ENCODE measurements at places on chromosomes 7 and 10.

GRCh38 chr7:90272242-90272641 lies 27.3 kb downstream of the CFAP69 start:
- H3K27me3 ChIP-seq = peaks cover 14% of the 10 kb centered on the region
- no peaks in the 10 kb centered on the region for H3K36me3 ChIP-seq
- no peak overlapping the region for H3K27ac ChIP-seq
- H3K4me3 ChIP-seq = no peak overlapping the region
- no peaks in the 10 kb centered on the region for H3K4me1 ChIP-seq
- no peak for DNase-seq

GRCh38 chr7:129159539-129159938 lies 15.0 kb downstream of the TSPAN33 start:
- H3K27ac ChIP-seq = no peak overlapping the region
- no peak overlapping the region for H3K4me3 ChIP-seq
- peaks cover 4% of the 10 kb centered on the region for H3K36me3 ChIP-seq
- no peaks in the 10 kb centered on the region for H3K4me1 ChIP-seq
- peaks cover 3% of the 10 kb centered on the region for H3K27me3 ChIP-seq
- no peak for DNase-seq

DNA sequence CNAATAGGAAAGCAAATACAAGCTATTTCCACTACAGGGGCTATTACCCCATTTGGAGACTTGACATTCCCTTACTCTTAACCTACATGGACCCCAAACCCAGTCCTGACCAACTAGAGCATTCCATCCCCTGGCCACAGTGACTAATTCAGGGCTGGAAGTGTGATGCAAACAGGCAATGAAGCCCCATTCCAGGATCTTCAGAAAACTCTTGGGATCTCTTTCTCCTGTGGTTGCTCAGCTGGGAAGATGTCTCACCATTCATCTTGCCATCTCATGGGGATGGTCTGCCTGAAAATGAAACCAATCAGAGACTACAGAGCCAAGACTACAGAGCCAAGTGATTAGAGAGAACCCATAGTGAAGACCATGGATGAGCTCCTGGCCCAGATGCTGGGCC lies 206.2 kb downstream of the ZNF365 start:
- peaks cover 2% of the 10 kb centered on the region for H3K27me3 ChIP-seq
- no peaks in the 10 kb centered on the region for H3K36me3 ChIP-seq
- no peak overlapping the region for H3K27ac ChIP-seq

GRCh38 chr7:158684329-158684728 lies 20.3 kb downstream of the NCAPG2 start:
- no peak overlapping the region for H3K4me3 ChIP-seq
- DNase-seq = no peak
- H3K27me3 ChIP-seq = no peaks in the 10 kb centered on the region
- H3K36me3 ChIP-seq = peaks cover 44% of the 10 kb centered on the region
- H3K4me1 ChIP-seq = peaks cover 1% of the 10 kb centered on the region
- H3K27ac ChIP-seq = no peak overlapping the region

- peaks cover 3% of the 10 kb centered on the region for H3K27me3 ChIP-seq
- no peak overlapping the region for H3K27ac ChIP-seq
- no peak overlapping the region for H3K4me3 ChIP-seq
- no peaks in the 10 kb centered on the region for H3K36me3 ChIP-seq
- H3K4me1 ChIP-seq = no peaks in the 10 kb centered on the region
Observed at GRCh38 chr10:12960941-12961340, 40.6 kb downstream of the CCDC3 start.

DNA sequence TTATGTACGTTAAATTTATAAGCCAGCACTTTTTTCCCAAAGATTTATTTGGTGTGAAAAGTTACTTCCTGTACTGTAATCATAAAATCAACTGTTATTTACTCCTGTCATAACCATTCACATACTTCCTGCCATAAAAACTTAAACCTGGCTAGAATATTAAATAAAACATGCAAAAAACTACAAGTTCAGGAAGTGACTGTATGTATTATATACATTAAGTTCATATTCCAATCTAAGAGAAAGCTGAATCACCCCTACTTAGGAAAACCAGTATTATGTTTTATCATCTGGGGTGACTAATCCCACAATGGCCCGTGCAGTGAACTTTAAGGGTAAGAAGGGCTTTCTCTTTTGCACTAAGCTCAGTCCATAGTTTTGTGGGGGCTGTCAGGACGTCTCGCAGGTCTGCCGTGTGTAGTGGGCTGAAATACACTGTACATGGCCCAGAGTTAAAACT lies 183.7 kb upstream of the KLF14 start:
- no peaks in the 10 kb centered on the region for H3K27me3 ChIP-seq
- H3K36me3 ChIP-seq = peaks cover 48% of the 10 kb centered on the region
- DNase-seq = no peak
- peak overlapping the region; percentile 32 for H3K4me3 ChIP-seq
- peak overlapping the region; percentile 83 for H3K27ac ChIP-seq

DNA sequence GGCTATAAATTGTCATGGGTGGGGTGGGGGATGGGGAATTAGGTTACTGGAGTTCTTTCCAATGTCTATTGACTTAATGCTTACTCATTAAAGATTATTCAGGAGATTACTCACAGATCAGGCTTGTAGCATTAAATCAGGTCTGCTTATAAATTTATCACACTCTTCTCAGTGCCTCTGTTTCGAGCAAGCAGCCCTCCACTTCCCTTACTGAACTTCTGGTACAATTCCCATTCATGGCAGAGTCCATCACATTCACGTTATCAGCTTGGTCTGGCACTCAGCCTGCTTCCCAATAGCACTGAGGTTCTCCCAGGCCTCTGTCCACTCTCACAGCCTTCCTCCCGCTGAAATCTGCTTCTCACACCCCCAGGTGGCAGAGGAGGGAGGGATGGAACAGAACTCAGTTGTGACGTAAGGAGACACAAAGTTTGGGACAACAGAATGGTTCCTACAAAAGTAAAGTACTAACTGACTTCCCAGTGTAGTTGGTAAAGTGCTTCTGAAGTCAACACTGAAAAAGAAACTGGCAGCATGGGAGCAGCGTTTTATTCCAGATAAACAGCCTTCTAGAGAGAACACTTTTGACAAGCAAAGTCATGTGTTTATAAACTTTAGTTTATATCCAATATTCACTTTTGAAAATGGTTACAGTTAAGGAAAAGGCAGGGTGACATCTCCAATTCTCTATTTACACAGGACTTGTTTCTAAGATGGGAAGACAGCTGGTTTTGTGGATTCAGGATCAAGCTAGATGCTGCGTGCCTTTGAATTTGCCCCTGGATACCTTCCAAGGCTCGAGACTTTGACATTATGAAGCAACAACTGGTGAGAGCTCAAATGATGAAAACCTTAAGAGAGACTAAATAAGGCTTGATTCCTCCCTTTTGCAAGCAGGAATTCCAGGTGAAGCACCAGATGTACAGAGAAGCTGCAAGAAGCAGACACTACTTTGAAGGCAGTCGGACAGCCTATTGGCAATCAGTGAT lies 81.4 kb downstream of the ATXN7L1 start:
- peaks cover 2% of the 10 kb centered on the region for H3K36me3 ChIP-seq
- H3K4me1 ChIP-seq = peaks cover 8% of the 10 kb centered on the region
- H3K4me3 ChIP-seq = no peak overlapping the region
- no peak for DNase-seq
- peaks cover 8% of the 10 kb centered on the region for H3K27me3 ChIP-seq
- H3K27ac ChIP-seq = no peak overlapping the region

- H3K27ac ChIP-seq = no peak overlapping the region
- H3K4me3 ChIP-seq = no peak overlapping the region
- no peaks in the 10 kb centered on the region for H3K27me3 ChIP-seq
- no peak for DNase-seq
- no peaks in the 10 kb centered on the region for H3K36me3 ChIP-seq
- H3K4me1 ChIP-seq = no peaks in the 10 kb centered on the region
Observed at GRCh38 chr7:102170393-102170970, 116.2 kb upstream of the SH2B2 start.

- peaks cover 11% of the 10 kb centered on the region for H3K36me3 ChIP-seq
- H3K4me3 ChIP-seq = no peak overlapping the region
- H3K27me3 ChIP-seq = no peaks in the 10 kb centered on the region
- H3K4me1 ChIP-seq = peaks cover 9% of the 10 kb centered on the region
- H3K27ac ChIP-seq = peak overlapping the region; percentile 0
Observed at GRCh38 chr10:95661818-95662217, 5.3 kb upstream of the ALDH18A1 start.

DNA sequence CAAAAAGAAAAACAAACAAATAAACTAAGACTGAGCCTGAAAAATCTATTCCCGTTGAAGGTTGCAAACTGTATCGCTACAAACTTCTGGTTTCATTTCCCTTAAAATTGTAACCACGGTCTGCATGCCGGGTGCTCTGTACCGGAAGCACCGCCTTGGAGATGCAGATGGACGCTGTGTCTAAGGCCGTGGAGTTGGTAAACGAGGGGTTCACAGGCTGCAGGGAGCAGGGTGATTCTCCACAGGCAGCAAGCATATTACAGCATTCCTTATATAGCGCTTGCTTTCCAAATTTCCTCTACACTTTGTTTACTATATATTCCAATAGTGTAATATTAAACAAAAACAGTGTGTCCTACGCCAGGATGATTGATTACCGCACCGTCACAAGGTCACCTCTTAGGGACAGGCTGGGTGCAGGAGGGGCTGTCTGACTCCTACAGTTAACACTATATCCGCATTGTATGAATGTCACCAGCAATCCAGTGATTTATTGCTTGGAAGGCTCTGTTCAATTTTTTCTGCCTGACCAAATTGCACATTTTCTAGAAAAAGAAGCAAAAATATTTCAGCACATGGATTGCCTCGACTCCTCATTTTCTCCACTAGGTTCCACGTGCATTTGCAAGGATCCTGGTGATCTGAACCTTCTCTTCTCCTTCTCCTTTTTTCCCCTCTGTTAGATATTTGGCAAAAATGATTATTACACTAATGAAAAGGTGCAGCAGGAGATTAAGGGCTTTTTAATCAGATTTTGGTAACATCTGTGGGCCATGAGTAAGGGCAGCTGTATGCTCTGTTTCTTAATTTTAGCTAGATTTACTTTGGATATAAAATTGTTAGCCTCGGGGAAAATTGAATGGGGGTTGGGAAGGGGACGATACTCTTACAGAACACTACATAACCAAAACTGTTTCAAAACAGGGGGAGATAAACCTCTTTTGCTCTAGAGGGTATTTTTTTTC lies 325.8 kb upstream of the MGMT start:
- H3K27ac ChIP-seq = no peak overlapping the region
- no peaks in the 10 kb centered on the region for H3K36me3 ChIP-seq
- DNase-seq = no peak

DNA sequence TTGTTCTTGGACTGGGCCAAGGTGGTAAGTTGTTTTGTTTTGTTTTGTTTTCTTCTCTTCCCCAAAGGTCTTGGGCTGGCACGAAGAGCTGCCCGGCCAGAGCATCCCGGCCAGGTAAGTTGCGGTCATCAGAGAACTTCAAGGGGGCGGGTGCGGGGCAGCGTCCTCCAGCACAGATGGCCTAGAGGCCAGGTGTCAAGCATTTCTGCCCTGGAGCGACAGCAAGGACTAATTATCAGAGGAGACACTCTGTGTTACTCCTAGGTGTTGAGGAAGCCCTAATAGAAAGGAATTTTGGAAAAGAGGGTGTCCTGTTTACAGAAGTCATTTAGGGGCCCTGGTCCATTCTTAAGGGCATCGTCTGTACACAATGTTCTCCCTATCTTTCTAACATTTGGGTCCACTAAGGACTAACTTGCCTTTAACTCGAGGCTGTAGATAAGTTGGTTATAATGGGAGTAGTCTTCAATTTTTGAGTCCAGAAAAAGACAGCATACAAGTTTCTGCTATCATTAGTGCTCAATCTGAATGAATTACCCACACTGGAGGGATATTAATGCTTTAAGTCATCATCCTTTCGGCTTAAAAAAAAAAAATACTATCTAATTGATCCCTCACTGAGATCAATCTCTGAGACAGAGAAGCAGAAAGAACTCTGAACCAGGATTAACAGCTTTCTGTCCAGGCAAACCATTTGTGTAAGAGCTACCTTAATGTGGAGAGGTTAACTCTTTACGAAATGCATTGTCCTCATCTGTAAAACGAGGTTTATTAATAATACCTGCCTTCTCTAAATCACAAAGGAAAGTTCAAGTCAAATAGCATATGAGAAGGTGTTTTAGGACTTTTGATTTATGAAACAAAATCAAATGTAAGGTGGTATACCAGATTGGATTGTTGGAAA lies 1.5 kb downstream of the ITGB8 start:
- no peak overlapping the region for H3K27ac ChIP-seq
- H3K4me1 ChIP-seq = peaks cover 26% of the 10 kb centered on the region
- DNase-seq = no peak
- peak overlapping the region; percentile 66 for H3K4me3 ChIP-seq
- H3K27me3 ChIP-seq = peaks cover 55% of the 10 kb centered on the region

DNA sequence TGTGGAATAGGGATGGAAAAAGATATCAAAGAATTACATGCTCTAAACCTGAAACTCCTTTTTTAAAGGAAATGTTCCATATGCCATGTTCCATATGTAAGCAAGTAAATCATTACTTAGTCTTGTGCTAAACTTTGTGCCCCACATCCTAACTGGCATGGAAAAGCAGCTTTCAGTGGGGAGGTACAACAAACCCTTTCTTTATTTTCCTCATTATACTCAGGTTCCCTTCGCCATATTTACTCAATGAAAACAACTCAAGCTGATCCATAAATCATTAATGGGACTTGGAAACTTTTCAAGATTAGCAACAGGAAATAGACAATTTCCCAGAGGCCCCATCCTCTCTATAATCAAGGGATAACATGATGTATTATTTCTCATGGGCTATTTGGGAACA lies 56.0 kb downstream of the GSAP start:
- H3K4me1 ChIP-seq = peaks cover 4% of the 10 kb centered on the region
- H3K36me3 ChIP-seq = peaks cover 2% of the 10 kb centered on the region
- H3K27ac ChIP-seq = no peak overlapping the region
- peaks cover 10% of the 10 kb centered on the region for H3K27me3 ChIP-seq
- no peak for DNase-seq

DNA sequence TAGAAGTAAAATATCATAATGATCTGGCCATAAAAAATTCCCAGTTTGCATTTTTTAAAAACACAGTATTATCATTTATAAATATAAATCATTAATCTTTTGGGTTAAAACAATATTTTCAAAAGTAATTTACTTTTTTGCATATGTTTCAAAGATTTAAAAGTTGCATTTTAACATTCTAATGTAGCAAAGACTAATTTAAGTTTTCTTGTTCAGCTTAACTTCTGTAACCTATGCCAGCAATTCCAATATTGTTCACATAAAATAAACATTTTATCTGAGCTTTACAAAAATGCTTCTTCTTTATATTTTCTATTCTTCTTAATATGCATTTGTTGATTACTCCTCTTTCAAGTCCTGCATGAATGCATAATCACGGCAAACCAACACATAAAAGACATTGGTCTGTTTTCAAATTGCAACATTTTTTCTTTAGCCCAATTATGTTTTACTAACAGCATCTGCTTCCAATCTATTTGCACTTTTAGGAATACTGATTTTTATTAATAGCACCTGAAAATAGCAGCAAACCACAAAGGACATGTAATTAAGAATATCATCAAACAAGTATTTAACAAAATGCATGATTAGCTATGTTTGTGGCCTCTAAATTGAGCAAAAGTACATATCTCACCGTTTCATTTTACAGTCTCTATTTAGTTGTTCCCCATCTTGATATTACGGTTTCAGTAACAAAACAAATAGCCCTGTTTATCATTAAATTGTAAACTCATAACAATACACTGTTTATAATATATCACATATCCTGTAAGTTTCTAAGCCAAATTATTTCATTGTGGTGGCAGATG lies 286.9 kb upstream of the NFE2L3 start:
- peaks cover 4% of the 10 kb centered on the region for H3K36me3 ChIP-seq
- no peak for DNase-seq
- H3K4me1 ChIP-seq = peaks cover 34% of the 10 kb centered on the region
- no peak overlapping the region for H3K4me3 ChIP-seq
- H3K27ac ChIP-seq = no peak overlapping the region

- H3K36me3 ChIP-seq = peaks cover 42% of the 10 kb centered on the region
- H3K4me3 ChIP-seq = no peak overlapping the region
- no peaks in the 10 kb centered on the region for H3K27me3 ChIP-seq
Observed at GRCh38 chr10:13105184-13105583, 5.2 kb downstream of the OPTN start.
